ENCODE measurements at places on chromosomes 4 and X.

- DNase-seq, result no peak
Measured at GRCh38 chr4:184833046-184833838, 7.5 kb upstream of the ACSL1 start.

DNA sequence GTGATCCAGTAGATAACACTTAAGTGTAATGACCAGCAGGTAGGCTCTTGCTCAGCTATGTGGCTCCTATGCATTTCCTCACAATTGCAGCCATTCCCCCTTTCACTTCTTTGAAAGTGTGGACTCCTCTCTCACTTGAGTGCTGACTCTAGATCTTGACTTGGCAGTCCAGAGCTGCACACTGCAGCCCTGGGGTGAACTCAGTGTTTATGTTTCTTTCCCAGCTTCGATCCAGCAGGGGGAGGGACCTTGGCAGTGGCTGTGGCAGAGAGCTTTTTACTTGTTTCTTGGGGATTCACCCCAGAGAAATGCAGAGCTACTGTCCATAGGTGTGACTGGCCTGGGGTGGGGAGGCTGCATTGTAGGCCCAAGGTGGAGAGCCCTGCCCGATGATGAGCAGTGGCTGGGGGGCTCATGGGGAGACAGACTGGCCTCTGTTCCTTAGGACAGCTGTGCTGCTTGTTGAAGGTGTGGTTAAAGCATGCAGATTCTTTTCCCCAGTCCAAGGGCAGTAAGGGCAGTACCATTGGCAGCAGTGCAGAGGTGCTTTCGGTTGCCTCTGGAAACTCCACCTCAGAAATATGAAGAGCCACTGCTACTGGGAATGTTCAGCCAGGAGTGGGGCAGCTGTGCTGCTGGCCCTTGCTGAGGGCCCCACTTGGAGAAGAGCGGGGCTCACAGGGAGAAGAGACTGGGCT is 134.7 kb downstream of the SH3BGRL start:
- no peak for DNase-seq

DNA sequence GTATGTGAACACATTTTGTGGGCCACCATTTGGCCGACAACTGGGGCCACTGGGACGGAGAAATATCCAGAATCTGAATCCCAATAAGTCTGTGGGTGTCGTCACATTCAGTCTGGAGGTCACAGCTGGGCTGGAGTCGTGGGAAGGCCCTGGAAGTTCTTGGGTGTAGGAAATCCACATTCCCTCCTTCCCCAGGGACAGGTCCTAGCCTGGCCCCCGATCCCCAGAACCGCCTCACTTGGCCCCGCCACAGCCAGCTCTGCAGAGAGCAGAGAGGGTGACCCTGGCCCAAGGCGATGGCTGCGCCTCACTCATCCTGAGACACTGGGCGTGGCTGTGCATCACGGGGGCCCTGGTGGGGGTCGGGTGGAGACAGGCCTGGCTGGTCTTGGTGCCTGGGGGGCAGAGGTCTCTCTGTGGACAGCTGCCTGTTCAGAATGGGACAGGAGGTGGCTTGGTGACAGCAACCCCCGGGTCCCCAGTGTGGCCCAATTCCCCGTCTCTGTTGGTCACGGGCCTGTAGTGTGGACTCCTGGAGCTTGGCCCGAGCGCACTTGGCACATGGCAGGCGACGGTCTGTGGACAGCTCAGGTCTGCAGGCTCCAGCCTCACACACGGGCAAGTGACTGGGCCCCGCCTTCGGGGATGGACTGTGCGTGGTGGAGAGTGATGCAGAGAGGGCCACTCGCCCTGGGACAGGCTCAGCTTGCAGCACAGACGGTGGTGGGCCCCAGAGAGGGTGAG is 16.4 kb downstream of the DOK7 start:
- DNase-seq, result no peak

DNA sequence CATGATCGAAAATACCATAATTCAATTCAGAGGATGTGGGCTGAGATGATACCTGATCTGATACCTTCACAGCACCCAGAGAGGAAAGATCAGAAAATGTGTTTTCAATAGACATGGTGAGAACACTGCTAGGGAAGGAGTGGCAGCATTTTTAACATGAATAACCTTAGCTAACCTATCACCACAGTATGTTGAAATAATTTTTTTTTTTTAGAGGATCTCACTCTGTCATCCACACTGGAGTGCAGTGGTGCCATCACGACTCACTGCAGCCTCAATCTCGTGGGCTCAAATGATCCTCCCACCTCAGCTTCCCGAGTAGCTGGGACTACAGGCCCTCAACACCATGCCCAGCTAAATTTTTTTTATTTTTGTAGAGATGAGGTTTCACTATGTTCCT is 90.5 kb upstream of the RAPGEF2 start:
- no peak for DNase-seq

DNA sequence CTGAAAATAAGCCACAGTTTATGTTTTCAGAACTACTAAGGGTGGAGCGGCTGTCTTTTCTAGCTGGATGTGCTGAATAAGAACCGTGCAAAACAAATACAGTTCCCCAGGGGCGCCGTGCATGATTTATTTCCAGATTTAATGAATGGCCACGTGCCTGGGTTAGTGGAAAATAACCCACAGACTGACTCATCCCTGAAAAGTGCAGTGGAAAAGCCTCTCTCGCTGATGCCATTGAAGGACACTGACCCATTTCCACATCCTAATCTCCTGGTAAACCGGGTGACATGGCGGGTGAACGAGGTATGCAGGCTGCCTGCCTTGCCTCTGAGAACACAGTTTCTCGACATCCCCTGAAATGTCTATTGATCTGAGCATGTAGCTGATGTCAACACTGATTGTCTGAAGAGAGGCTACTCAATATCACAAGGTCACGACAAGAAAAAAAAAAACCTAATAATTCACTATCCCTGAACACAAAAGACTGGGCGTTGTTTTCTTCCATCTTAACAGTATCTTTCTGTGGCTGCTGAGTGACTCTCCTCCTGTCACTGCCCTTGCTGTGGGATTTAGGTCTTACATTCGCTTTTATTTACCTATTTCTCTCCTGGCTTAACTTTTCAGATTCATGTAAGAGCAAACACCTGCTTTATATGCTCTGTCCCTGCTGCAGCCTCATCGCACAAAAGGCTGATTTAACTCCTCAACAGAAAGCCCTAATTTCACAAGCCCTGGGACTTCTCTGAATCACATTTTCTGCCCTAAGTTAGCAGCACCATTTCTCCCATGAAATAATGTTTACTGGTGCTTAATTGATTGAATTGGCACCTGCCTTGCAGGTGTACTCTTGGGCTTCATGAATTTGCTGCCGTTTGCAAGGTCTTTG is 76.9 kb upstream of the SCOC start:
- no peak for DNase-seq

- DNase-seq, result peak; percentile 1
Measured at GRCh38 chrX:106999002-106999975, 723 bp downstream of the MORC4 start.

GRCh38 chrX:39144323-39144722 is 343.1 kb downstream of the MID1IP1 start:
- no peak for DNase-seq

DNA sequence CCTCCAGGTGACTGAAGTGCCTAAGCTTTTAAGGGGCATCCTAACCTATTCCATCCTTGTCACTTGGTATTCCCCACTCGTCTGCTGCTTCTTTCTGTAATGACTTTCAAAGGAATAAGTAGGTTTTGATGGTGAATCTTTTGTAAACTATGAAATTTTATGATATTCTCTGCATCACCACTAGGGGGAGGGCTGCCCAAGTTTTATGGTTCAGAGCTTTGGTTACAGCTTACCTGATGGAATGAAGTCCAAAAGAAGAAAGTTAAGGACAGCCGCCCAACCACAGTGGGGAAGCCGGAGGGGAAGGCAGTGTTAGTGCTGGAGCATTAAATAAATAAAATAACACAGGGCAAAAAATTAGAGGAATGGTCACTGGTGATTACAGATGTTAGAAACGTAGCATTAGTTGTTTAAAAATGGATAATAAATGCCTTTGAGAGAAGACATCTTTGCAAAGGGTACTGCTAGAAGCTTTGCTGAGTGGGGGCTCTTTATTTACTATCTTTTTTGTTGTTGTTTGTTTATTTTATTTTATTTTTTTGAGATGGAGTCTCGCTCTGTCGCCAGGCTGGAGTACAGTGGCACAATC is 204.9 kb downstream of the GBA3 start:
- no peak for DNase-seq

DNA sequence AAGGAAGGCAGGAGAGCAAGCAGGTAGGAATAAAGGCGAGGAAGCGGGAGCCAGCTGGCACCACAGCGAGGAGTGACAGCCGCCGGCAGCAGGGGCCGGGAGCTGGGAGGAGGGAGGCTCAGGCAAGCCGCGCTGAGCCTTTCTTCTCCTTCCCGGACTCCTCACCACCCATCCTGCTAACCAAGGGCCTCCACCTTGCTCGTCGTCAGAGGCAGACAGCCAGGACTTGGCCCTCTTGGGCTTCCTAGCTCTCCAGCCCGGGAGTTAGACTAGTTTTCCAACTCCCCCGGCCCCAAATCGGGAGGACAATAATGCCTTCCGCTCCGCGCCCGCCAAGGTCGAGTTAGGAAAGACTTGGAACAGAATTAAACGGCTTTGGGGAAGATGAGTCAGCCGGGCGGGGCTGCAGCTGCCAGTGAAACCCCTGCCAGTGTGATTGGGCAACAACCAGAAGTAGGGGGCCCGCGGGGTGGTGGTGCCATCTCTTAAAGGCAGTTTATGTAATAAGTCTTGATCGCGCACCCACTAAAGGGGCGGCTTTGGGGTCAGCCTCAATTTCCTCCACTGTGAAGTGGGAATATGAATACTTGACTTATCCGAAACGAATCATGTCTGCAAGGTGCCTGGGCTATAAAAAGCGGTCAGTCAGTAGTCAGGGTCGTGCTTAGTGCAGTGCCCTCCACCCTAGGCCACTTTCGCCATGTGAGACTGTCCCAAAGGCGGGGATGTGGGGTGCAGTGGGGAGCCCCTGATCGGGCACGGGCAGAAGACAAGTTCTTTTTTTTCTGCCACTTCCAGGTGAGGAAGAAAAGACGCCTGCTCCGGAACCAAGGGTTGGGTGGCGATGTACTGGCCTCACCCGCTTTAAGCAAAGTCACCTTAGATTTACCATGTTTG is 6.7 kb upstream of the HSD17B10 start:
- no peak for DNase-seq

GRCh38 chrX:108001218-108001814 is 19.1 kb upstream of the TEX13B start:
- no peak for DNase-seq

- DNase-seq, result peak; percentile 14
Measured at GRCh38 chr4:159266981-159267868, 164.3 kb downstream of the RAPGEF2 start.

- DNase-seq, result no peak
Measured at GRCh38 chr4:162891788-162892707, 274.6 kb downstream of the NAF1 start.

DNA sequence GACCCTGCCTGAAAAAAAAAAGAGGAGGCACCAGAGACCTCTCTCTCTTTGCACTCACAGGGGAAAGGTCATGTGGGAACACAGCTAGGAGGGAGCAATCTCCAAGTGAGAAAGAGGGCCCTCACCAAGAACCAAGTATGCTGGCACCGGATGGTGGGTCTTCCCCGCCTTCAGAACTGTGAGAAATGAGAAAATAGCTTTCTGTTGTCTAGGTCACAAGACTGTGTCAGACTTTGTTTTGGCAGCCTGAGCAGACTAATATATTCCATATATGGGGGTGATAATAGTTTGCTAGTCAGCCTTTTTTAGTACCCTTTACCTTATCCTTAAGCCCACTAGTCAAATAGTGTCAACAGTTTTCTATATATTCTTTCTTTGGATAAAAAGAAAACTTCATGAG is 193.0 kb downstream of the TRIML1 start:
- no peak for DNase-seq

DNA sequence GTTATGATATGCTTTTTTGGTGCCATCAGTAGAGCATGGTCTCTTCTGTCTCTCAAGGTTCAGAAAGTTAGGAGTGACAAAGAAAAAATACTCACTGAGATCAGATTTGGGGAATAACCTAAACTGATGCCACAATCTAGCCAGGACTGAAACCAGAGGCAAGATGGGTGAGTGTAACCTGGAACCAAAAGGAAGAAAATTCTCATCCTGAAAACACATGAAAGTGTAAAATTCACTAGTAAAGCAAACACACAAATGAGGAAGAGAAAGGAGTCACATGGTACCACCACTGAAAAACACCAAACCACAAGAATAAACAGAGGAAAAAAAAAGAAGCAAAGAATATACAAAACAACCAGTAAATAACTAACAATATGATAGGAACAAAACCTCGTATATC is 96.4 kb downstream of the ANXA10 start:
- DNase-seq, result no peak

Data from hypothalamus (tissue), 51 donors.